LoVo (cell line): ENCODE measurements at places on chromosomes 16 and 17.
A peak's percentile ranks its signal among the peaks of the same experiment; 100 is the strongest.

DNA sequence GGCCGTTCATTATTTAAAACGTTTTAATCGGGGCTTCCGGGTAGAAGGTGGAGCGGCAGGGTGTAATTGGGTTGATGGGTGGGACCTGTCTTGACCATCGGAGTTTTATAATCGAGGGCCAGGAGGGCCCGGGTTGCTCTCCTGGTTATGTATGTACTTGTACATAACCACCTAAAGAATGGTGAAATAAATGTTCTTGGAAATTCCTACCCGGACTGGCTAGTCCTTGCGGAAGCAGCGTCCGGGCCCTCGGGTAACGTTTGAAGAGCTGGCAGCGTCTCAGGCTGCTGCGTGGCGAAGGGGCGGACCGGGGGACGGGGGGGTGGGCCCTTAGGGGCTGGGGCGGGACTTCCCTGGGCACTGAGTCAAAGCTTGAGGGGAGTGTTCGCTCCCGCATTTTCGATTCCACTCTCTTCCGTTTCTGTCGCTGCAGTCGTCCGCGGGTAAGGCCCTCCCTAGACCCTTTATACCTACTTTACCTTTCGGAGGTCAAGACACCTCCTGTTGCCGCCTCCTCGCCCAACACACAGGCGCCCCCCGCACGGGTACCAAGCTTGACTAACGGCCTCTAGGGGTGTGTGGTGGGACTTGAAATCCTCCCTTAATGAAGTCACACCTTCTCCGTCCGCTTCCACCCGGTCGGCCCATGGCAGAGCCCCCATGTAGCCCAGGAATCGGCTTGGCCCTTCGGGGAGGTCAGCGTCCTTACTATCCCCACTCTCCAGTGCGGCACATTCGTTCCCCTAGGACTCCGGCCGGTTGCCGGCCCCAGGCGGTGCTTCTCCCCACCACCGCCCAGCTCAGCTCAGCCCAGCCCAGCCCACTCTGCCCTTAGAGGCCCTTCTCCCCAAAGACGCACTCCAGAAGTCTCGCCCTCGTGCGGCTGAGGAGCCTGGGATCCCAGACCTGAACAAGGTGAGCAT is at the start of gene TMEM106A:
TMEM106A (plus strand) TSS at position 396 of the 923 bp plus-strand sequence. CDS start 1,167 bp downstream, outside the sequence.
- DNase-seq: peak; percentile 82

DNA sequence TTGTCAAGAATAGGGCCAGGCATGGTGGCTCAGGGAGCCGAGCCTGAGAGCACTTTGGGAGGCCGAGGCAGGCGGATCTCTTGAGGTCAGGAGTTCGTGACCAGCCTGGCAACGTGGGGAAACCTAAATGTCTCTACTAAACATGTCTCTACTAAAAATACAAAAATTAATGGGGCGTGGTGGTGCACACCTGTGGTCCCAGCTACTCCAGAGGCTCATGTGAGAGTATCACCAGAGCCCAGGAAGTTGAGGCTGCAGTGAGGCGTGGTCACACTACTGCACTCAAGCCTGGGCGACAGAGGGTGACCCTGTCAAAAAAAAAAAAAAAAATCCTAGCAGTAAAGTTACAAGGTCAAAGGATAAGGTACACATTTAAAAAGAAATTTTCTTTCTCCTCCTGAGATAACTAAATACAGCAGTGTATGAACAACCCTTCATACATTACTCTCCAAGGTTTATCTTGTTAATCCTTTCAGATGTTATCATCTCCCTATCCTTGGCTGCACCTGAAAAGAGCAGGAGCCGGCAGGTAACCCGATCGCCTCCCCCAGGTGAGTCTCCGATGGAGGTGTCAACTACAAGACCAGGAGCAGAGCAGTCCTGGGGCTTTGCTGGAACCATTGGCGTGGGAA is 122.3 kb downstream of the GOSR1 start:
- peak; percentile 0 for DNase-seq

- no peak for DNase-seq
Measured at GRCh38 chr17:34757106-34757505, 177.7 kb downstream of the TMEM132E start.

DNA sequence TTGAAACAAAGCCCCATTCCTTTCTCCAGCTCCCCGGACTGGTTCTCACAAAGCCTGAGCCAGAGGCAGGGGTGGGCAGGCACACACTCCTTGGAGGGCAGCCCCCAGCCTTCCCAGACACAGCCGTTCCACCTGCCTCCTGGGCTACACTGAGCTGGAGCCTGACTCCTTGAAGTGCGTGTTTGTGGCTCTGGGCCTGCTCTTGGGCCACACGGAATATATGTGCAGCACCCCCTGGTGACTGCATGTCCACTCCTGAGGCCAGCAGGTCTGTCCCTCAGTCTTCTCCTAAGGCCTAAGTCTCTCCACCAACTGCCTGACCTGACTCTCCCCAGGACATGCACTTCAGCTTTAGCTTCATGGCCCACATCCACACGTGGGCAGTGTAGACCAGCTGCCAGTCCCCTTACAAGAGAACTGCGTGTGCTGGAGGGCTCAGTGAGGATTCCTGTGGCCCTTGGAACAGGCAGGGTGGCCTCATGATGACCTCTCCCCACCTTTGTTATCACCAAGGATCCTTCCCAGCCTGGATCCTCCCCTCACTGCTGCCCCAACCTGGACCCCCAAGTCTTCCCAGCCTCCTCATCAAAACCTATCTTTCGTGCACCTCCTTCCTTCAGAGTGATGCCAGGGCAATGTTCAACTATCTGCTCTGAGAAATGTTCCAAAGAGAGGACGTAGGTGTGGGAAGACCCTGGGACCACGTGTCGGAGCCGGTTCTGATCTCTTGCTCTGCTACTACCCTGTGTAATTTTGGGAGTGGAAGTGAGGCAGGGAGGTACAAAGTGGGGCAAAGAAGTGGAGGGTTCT is 12.4 kb upstream of the SLC6A2 start:
- no peak for DNase-seq

GRCh38 chr16:85716680-85717038 is 27.9 kb upstream of the GINS2 start:
- DNase-seq: no peak

GRCh38 chr16:396605-397004 is 394 bp upstream of the NME4 start:
- DNase-seq: no peak

GRCh38 chr16:27892879-27893278 is 170.6 kb downstream of the GSG1L start:
- DNase-seq: no peak

- no peak for DNase-seq
Measured at GRCh38 chr17:74298778-74299177, 24.7 kb downstream of the DNAI2 start.

- DNase-seq: no peak
Measured at GRCh38 chr16:70508752-70509151, 14.6 kb downstream of the COG4 start.

DNA sequence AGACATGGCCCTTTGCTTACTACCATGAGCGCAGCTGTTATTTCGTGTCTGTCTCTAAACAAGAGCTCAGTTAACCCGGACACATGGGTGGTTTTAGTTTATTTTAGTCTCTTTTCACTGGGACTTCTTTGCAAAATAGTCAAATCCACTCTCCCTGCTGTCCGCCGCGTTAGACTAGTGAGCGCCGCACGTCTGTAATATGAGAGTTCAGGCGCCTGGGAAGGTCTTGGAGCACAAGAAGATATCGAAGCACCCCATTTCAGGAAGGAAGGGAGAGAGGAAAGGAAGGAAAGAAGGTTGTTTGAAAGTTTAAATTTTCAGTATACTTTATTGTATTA is 111.0 kb upstream of the CHMP6 start:
- DNase-seq: no peak

DNA sequence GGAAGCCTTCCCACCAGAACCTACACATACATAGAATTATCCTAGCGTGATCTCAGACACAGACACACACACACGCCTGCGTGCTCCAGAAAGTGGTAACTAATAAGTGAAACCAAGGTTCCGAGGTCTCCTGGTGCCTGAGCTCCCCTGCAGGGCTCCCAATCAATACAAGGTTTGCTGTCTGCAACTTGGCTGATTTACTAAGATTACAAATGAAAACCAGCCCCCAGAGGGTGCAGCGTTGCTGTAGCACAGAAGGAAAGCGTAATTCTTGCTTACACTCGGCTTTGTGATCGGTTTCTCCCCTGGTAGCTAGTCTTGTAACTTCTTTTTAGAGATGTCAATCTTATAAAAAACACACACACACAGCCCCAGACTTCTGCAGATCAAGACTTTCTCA is 334.1 kb upstream of the XYLT1 start:
- DNase-seq: no peak

DNA sequence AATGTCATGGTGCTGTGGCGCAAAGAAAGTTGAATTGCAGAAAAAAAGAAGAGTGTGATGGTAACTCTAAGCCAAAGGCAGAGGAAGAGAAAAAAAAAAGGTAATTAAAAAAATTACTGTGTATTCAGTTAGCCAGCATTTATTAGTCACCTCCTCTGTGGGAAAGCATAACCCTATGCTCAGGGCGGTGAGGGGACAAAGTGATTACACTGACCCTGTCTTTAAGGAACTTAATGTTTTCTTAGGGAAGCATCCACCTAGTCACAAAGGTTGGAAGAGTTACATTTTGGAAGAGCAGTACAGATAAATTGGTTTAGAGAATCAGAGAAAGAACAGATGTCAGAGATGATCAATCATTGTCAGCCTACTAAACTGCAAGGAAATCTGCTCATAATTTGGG is 410.3 kb downstream of the CDH11 start:
- no peak for DNase-seq

DNA sequence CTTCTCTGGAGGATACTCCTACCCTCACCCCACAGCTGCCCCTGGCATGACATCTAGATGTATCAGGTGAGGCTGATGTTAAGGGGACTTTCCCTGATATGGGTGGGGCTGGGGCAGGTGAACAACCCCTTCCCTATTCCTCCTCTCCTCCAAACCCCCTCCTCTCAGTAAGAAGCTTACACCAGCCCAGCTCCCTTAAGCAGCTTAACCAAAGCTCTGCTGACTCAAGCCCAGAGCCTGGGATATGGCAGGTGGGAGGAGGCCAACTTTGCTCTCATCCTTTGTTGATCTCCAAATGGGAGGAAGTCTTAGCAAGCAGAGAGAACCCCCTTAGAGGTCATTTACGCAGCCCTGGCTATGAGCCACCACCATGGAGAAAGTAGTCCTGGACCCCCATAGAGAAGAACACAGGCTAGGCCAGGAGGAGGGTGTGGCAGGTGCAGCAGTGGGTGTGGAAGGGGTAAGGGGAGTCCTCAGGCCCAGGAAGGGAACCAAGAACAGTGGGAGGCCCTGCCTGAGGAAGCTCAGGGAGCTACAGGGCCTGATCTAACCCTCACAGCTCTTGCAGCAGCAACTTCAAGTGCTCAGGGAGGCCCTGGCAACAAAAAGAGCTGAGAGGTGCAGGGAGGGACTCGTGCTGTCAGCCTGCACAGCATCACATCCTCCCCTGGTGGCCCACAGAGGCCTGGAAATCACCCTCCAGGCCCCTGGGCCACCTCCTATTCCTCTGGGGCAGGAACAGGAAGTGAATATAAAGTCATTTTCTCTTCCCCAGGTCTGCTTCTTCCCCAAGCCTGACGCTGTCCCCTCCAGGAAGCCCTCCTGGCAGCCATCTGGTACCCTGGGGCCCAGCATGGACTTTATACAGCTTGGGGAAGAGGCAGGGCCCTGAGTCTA is 2.9 kb downstream of the UNC119 start:
- no peak for DNase-seq

GRCh38 chr17:69086641-69087040 is 25.9 kb upstream of the ABCA9 start:
- no peak for DNase-seq

GRCh38 chr17:7136266-7136877 is 21.8 kb upstream of the ASGR2 start:
- DNase-seq: peak; percentile 79

- DNase-seq: no peak
Measured at GRCh38 chr16:62638964-62639870, 603.0 kb upstream of the CDH8 start.

GRCh38 chr16:7303660-7304200 is 28.9 kb upstream of the RBFOX1 start:
- DNase-seq: no peak

DNA sequence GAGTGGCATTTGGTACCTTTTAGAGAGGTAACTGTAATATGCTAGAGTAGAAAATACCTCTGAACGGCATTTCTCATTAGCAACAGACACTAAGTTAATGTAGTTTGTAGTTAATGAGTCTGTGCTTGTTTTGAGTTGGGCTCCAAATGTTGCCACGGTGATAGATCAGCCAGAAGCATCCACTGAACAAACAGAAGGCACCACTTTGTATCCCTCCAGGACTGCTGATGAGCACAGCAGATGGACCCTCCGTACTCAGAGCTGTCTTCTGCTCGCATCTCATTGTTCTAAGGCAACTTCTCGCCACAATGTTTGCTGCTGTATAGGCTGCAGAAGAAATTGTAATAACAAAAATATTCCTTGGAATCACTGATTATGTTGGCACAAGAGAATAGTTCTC is 56.1 kb downstream of the TNRC6C start:
- no peak for DNase-seq

GRCh38 chr16:2963723-2964474 is at the start of gene KREMEN2:
Gene KREMEN2, plus strand, starts transcription at chr16:2964275. Its CDS starts 246 bp downstream, at chr16:2964521.
- peak; percentile 69 for DNase-seq
